ENCODE measurements at places on chromosomes 6 and 20. TPM values are rescaled to one million over a fixed set of nuclear protein-coding genes. Genes with fewer than 3 reads are reported as not detected.

SYCP2 gene
- total RNA-seq: 55.8 TPM

DNA sequence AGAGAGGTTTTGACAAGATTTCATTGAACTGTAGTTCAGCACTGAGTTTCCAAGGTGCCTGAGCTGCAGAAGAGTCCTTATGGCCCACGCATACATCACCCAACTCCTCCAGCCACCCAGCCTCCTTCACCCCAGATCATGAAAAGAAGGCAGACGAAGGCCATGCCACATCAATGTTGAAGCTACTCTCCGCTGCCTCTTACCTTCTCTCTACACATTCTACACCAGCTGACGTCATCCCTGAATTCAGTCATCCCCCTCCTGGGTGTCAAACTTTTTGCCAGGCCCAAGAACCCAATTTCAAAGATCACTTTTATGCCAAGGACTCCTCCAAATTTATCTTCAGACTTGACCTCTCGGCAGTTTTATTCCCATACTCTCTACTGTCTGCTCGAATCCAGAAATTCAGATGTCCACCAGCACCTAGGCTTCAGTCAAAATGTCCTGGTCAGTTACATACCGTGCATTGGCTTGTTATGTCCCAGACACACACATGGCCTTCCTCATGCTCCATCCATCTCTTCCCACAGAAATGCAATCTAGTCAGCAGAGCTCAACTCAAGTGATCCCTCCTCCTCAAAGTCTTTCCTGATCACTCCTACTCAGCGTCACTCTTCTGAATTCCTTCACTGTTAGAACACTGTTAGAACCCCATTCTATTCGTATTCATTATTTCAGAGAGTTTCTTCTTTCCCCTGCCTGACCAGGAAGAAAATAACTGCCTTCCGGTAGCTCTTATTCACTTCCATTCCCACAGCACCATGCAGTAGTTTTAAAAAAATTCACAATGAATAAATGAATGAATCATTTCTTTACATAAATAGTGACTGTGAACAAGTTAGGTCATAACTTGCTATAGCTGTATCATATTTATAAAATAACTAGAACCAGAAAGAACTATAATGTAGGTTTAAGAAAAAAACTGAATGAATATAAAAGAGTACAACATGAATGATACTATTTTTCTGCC, 11.5 kb downstream of the ATXN1 start:
- DNase-seq: no peak

DNA sequence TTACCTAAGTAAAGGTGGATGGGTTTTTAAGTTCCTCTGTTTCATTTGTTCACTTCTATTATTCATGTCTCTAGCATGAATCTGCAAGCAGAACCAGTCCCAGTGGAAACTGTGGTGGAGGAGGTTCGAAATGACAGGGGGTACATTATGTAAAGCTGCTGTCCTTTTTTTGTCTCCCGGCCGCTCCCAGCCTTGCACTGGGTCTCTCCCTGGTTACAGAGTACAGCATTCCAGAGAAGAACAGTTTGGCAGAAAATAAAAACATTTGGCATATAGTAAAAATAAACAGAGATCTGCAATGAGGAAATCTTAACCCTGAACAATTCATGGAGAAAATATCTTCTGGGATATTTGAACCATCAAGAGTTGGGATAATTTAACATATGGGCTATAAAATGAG, 34.6 kb upstream of the TAGAP start:
- no peak for DNase-seq

DNA sequence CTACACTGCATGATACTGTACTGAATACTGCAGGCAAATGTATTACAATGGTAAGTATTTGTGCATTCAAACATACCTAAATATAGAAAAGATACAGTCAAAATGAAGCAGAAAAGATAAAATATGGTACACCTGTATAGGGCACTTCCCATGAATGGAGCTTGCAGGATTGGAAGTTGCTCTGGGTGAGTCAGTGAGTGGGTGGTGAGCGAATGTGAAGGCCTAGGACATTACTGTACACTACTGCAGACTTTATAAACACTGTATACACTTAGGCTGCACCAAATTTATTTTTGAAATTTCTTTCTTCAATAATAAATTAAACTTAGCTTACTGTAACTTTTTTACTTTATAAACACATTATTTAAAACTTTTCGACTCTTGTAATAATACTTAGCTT, 213.1 kb downstream of the ATXN1 start:
- no peak for DNase-seq

GRCh38 chr6:51301962-51302361, 483.3 kb downstream of the TFAP2B start:
- no peak for DNase-seq

ADGRF5 gene
- 12.2 TPM for total RNA-seq

GRCh38 chr20:5044075-5044620, 42.8 kb upstream of the SLC23A2 start:
- DNase-seq: no peak

- no peak for DNase-seq
Measured at GRCh38 chr6:21679761-21680265, 86.3 kb downstream of the SOX4 start.
